HuH-7.5 (cell line): ENCODE measurements at places on chromosomes 13 and 19.
A peak's percentile ranks its signal among the peaks of the same experiment; 100 is the strongest.

GRCh38 chr13:39335721-39336120 is 267.3 kb downstream of the LHFPL6 start:
- no peak for DNase-seq

- DNase-seq, result no peak
Observed at GRCh38 chr13:22837980-22838647, 342.7 kb upstream of the SGCG start.

DNA sequence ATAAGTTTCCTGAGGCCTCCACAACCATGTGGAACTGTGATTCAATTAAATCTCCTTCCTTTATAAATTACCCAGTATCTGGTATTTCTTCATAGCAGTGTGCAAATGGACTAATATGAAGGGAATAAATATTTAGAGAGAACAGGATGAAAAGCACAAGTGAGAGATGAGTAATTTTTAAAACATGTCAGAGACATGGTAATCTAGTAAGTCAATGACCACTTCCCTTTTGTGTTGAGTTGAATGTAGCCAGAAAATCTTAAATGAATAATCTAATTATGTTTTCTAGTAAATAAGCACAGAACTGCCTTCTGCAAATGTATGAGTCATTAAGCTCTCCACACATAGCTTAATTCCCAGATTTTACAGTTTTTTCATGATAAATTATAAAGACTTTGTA is 524.1 kb upstream of the SLITRK5 start:
- no peak for DNase-seq

- DNase-seq, result no peak
Observed at GRCh38 chr19:6227156-6227935, 52.4 kb downstream of the MLLT1 start.

DNA sequence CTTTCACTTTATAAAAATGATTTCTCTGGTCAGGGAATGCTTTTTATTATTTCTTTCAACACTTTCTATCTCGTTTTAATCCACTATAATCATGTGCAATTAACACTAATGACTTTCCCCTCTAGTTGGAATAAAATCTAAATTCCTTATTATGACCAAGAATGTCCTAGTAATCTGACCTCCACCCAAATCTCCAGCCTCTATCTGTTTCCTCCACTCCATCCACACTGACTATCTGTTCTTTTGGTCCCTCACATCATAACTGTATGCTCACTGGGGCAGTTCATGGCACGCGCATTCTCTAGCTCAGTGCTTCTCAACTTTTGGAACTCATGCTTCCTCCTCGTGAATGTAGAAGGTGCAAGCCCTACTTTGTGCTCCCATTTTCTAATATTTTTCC is 244.7 kb downstream of the POSTN start:
- DNase-seq, result no peak

DNA sequence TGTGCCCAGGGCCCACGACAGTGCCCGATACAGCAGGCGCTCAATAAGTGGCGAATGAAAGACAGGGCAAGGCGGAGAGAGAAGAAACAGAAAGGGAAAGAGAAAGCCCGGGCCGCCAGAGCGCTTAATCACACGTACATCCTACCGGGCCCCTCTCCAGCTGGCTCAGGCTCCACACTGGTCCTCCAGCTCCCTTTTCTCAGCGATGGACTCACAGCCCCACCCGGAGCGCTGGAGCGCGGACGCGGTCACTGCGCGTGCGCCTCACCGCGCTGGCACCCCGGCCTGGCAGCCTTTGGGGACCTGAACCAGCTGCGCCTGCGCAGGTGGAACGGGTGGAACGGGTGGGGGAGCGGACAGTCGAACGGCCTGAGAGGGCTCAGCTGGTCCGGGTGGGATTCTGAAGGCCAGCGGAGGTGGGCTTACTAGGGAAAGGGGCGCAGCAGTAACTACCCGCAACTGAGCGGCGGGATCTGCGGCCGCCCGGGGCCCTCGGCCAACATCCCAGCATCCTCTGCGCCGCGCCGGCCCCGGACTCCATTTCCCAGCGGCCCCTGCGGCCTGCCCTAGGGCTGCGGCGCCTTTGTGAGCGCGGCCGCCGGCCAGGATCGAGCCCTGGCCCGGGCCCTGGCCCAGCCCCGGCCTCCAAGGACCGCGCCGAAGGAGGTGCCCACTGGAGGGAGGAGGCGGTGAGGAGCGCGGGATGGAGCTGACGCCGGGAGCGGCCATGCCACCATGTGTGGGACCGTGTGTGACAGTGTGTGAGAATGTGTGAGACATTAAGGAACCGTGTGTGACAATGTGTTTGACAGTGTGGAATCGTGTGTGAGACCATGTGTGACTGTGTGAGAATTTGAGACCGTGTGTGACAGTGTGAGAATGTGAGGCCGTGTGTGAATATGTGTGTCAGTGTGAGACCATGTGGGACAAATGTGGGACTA is at the start of gene ZNF583:
Gene ZNF583, plus strand, starts transcription at position 569 of the 941 bp plus-strand sequence. CDS start 2,783 bp downstream, outside the sequence.
- DNase-seq, result peak; percentile 95

DNA sequence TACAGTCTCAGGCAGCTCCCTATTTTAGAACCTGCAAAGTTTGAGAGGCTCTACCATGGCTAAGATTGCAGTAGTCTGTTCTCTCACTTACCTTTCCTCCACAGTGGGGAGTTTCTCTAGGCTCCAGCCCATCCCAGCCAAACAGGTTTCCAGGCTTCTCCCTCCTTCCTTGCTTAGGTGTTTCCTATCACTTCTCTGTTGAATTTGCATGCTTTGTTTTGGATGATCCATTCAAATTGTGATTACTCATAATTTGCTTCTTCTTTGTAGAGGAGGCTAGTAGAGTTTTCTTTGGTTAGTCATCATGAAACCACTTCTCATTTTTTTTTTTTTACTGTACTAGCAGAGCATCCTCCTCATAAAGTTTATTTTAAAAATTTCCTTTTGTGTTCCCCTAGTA is 1242.2 kb upstream of the MIR17HG start:
- no peak for DNase-seq

- DNase-seq, result no peak
Observed at GRCh38 chr13:26914624-26915023, 154.0 kb upstream of the GPR12 start.

DNA sequence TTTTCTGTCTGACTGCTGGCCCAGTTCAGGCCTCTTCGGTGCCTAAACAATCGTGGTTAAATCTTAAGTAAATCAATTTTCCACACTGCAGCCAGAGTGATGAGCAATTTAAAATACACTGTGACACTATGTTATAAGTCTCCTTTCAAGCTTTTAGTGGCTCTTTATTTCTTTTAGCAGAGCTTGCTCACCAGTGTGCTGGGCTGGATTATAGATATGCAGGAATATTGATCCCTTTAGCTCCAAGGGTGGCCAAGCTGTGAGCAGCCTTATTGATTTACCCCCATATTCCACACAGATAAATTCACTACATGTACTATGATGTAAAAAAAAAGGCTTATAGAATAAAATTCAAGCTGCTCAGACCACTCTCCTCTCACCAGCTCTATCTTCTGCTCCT is 21.7 kb downstream of the CBY2 start:
- DNase-seq, result no peak

GRCh38 chr13:67175836-67176459 is 54.2 kb downstream of the PCDH9 start:
- DNase-seq, result no peak

- no peak for DNase-seq
Observed at GRCh38 chr13:48504606-48505005, 28.3 kb downstream of the RCBTB2 start.

GRCh38 chr19:35899547-35900214 is 659 bp downstream of the NFKBID start:
- DNase-seq, result peak; percentile 94

DNA sequence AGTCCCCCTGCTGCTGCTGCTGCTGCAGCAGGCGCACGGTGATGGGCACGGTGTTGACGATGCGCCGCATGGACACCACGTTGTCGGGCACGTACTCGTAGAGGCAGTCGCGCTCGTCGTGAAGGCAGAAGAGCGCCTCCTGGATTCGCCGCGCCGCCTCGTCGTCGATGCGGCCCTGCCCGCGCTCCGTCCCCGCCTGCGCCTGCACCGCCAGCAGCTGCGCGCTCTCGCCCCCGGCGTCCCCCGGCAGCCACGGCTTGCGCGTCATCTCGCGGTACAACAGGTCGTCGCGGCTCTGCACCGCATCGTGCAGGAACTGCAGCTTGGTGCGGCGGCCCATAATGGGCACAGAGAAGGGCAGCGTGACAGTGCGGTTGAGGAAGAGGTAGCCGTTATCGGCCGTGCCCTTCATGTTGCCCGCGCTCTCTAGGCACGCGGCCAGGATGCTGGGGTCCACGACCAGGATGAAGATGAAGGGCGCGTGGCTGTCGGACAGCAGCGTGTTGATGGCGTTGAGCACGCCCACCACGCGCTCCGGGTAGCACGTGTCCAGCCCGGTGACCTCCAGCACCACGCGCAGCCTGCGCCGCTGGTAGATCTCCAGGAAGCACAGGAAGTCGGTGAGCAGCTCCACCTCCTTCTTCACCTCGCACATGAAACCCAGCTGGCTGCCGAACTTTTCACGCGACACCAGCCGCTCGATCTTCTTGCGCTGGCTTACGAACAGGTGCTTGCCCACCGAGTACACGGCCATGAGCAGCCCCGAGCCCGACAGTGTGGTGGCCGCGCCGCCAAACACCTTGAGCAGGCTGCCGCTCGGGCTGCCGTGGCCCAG is 8.1 kb downstream of the NKPD1 start:
- no peak for DNase-seq

DNA sequence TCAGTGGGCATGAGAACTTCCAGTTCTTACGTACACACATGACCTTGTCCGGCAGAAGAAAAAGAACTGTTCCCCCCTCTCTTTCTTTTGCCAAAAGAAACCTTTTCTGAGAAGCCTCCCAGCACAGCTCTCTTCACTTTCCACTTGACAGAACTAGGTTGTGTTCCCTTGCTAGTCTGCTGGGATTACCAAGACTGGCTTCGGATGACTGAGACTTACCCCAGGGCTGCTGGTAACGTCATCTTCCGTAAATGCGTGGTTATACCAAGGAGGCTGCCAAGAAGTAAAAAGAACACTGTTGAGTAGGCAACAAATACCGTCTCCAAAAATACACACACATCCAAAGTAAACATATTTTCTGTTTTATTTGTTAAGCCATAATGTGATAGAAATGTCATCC is 908.2 kb downstream of the EFNB2 start:
- no peak for DNase-seq

DNA sequence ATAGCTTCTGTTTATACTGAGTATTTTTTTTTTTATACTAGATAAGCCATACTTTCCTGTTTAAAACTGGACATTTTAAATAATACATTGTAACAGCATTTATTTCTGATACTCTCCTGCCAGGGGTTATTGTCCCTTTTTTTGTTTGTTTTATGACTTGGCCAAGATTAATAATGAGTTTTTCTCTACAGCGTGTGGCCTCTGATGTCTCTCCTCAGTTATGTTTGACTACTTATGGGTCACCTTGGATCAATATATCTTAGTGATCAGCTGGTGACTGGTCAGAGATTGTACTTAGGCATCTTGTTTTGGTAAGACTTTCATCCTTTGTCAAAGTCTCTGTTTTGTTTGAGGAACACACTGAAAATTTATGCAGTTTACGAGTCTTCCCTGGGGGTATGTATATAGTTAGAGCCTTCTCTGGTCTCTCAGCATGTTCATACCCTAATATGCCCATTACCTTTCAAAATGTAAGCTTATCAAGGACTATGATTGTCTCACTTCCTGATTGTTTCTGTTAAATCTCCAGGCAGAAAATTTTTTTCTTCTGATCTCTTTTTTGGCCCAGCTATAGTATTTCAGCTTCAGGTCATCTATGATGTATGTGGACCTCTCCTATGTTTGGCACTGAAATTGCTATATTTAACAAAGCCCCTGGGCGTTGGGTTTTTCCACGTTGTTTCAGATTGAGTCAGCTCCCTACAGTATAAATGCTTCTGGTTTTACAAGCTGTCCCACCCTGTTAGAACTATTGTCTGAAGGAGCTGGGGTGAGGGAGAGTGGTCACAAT is 87.9 kb downstream of the URI1 start:
- DNase-seq, result no peak

DNA sequence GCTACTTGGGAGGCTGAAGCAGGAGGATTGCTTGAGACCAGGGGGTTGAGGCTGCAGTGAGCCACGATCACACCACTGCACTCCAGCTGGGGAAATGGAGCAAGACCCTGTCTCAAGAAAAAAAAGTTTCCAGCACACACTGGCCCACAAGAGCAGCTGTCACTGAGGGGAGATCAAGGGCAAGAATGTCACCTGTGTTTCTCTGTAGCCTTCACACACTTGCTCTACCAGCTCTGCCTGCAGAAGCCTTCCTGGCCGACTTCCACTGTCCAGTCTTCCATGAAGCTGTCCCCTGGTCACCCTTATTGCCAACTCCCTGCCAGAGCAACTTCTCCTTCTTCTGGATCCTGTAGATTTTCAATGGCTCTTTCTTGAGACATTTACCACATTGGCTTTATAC is 158.0 kb downstream of the KCTD15 start:
- DNase-seq, result no peak

- no peak for DNase-seq
Observed at GRCh38 chr13:112750570-112750969, 60.7 kb downstream of the ATP11A start.

DNA sequence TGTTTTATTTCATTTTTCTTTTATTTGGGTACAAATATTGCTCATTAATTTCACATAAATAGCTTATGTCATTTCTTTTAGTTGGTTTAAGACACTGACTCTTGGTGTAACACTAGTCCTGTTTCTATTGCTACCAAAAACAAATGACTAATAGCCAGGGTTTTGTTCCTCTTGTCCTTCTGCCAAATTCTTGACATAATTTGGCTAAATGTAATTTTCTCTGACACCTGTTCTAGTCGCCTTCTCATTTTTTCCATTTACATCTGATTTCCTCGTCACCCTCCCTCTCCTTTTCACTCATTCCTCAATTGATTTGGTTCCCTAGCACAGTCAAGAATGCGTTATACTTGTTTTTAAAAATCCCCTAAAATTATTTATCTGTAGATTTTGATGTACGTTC is 1718.7 kb downstream of the EFNB2 start:
- DNase-seq, result no peak

GRCh38 chr13:25992076-25992475 is 59.7 kb downstream of the SHISA2 start:
- DNase-seq, result no peak

GRCh38 chr13:92197669-92198068 is 799.2 kb downstream of the GPC5 start:
- DNase-seq, result no peak
